ENCODE measurements at places on chromosomes 7 and 10.

- no peak for DNase-seq
These were observed 427.4 kb downstream of the SH2D4B start for GRCh38 chr10:80964955-80965614.

GRCh38 chr10:44985175-44985681 lies 6.6 kb upstream of the DEPP1 start:
- DNase-seq, result no peak

DNA sequence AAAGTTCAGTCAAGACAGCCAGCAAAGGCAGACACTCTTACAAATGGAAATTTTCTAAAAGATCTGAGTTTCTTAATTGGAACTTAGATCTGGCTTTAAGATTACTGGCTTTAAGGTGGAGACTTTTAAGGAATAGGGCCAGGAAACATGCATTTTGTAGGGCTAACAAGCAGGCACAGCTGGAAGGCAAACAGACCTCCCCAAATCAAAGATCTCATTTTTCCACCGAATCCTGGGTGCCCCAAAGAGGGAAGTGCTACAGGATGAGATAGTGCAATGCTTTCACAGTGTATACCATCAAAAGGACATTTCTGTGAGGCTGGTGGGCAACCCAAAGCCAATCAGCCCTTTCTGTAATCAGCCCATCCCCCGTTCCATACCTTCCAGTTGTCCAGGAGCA lies 27.4 kb downstream of the MRPL32 start:
- no peak for DNase-seq

- DNase-seq, result no peak
These were observed 256.4 kb downstream of the TRIL start for GRCh38 chr7:28701731-28702130.

DNA sequence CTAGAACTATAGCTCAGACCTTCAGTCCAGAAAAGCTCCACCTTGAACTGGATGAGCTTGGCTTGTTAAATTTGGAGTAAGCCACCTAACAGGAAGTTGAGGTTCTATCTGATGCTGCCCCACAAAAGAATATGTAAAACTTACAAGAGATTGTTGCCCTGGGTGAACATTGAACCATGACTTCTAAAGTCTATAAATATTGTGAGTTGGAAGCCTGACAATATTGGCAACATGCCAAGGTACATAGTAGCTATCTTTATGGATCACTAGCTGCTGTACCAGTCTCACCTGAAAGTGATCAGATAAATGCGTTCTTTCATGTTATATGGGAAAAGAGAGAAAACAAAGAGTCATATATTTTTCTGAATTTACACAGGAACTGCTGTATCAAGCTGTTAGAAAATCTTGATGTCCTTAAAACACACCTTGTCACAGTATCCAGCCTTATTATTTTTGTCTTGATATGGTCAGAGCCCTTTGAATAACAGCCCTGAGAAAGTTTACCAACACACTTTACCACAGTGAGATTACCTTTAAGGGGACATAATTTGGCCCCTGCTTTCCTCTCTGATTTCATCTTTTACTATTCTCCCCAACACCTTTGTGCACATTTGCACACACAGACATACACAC lies 92.0 kb downstream of the LSMEM1 start:
- DNase-seq, result no peak

Measured in esophagus squamous epithelium (tissue), 5 donors.